ENCODE measurements at places on chromosomes 6 and 20. TPM values are rescaled to one million over a fixed set of nuclear protein-coding genes. Genes with fewer than 3 reads are reported as not detected.

- no peak for DNase-seq
These were observed 5.9 kb downstream of the SRSF12 start for GRCh38 chr6:89111933-89112332.

GRCh38 chr6:118529756-118530155 is 18.3 kb upstream of the PLN start:
- no peak for DNase-seq

GRCh38 chr6:166542580-166542912 is 43.9 kb downstream of the RAMACL start:
- no peak for DNase-seq

- DNase-seq: no peak
These were observed 132.9 kb upstream of the NUP153 start for GRCh38 chr6:17839513-17840223.

DNA sequence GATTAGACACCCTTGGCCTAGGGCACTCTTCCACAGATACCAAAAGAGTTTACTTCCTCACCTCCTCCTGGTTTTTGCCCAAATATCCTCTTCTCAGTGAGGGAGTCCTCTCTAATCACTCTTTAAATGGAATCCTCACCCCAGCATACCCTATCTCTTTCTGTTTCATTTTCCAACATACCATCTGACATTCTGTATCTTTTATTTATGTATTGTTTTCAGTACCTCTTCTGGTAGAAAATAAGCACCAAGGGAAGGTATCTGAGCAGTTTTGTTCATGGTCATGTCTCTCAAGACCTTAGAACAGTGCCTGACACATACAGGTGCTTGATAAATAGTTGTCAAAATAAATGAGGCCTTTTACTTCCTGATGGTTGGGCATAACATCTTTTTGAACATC is 55.1 kb downstream of the KIAA0408 start:
- no peak for DNase-seq

DNA sequence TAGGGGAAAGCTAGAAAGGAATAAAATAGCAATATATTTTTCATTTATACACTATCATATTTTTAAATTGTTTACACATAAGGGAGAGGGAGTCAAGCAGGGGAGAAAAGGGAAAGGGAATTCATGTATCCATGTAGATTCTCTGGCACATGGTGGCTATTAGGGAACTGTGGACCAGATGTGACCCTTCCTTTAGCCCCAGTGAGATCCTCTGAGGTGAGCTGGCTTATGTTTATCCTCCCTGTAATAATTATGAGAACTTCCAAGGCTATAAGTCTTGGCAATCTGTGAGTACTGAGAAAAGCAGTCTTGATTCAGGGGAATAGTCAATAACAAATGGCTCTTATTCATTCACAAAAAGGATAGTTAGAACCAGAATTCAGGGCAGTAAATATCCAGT is 42.6 kb downstream of the TSBP1 start:
- no peak for DNase-seq

Gene CAPN11
- total RNA-seq: 1.7 TPM

Data from suprapubic skin (tissue), 4 donors.